ENCODE measurements at places on chromosomes 2 and 18. TPM values are rescaled to one million over a fixed set of nuclear protein-coding genes. Genes with fewer than 3 reads are reported as not detected.

The TSPYL6 gene
- total RNA-seq = not detected

DNA sequence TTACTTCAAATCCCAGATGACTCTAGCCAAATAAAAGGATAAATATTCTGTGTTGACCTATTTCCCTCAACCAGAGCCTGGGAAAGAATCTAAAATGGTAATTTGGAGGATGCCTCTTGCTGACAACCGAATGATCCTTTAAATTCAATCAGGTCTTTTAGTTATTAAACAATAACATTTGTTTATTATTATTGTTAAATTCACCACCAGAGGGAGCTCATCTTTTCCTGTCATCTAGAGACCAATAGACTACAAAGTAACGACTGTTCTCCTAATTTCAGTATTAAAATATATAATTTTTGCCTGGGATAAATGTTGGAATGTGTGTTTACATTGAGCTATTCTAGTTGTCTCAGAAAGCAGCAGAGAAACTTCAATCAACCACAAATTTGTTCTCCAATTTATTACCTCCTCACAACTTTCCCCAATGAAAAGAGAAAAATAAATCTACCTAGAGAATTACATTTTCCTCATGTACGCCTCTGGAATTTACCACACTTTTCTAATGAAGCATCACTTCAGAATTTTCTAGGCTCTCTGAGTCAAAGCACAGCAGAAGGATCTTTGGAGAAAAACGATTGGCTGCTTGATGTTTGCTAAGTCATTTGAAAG is 142.7 kb downstream of the SCG2 start:
- peak; percentile 47 for DNase-seq

GRCh38 chr2:100938031-100939026 is 63.8 kb upstream of the RPL31 start:
- no peak for DNase-seq

The COL3A1 gene
- total RNA-seq = 602 TPM

GRCh38 chr2:50749216-50749615 is 282.7 kb downstream of the NRXN1 start:
- DNase-seq = no peak

GRCh38 chr2:112048887-112049286 is 6.2 kb upstream of the TMEM87B start:
- peak; percentile 61 for DNase-seq
